ENCODE measurements at places on chromosomes 4 and X.

GRCh38 chr4:136967069-136967468 lies 565.2 kb downstream of the PCDH18 start:
- no peak for DNase-seq

DNA sequence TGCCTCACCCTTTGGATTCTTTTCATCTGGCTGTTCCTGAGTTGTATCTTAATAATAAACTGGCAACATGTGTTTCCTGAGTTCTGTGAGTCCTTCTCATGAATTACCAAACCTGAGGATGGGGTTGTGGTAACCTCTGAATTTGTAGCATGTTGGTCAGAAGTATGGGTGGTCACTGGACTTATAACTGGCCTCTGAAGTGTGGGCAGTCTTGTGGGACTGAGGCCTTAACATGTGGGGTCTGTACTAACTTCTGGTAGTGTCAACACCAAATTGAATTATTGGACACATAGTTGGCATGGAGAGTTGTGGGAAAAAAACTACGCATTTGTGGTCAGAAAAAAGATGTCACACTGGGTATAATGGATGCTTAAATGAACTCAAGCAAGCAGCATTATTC lies 45.0 kb upstream of the TNIP3 start:
- no peak for DNase-seq

DNA sequence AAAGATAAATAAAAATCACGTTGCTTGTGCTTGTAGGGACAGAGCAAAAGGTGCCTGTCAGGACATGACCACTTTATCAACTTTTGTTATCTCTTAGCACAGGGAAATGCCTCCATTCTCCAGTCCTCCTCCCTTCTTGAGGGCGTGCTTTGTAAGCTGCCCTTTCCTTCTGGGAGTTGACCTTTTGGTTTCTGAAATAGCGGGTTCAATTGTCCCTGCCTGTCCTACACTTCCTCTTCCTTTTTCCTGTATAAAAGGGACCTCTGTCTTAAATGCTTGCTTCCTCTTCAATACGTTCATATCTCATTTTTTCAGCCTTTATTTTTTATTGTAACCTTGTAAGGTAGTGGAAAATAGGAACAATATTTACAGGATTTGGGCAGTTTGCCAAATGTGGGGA lies 153.5 kb downstream of the SH3BGRL start:
- DNase-seq = no peak

DNA sequence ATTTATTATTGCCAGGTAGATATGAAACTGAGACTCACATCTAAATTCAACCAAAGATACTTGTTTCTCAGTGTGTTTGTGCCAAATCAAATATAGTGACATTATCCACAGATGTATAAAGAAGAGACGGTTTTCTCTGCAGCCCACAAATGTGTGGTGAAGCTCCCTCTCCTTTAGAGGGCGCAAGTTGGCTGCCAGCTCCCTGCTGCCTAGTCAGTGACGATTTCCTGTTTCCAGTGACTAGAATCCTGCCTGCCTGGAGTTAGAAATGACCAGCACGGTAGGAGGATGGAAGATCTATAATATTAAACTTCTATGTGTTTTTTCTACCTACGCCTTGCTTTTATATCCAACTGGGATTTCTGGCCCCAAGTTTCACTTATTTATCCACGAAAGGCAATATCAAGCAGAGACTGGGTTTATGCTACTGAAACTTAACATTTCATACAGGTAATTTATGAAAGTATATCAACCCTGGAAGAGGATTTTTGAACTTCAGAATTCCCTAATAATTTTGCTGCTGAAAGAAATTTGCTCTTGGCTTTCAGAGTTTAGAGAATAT lies 1793.7 kb upstream of the TENM3 start:
- peak; percentile 0 for DNase-seq

DNA sequence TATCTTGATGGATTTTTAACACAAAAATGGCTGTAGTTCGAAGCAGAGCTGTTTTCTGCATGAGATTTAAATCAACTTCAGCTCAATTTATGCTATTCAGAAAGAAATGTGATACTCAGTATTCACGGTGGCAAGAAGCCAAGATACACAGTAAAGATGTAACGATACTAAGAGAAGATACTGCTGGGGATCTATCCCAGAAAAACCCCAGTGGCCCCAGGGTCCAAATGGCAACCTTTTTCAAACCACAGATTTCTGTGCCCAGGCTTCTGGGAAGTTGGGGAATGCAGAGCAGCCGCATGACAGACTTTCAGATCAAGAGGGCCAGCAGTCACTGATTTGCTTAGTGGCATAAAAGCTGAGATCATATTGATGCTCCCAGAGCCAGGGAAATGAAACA lies 353.9 kb downstream of the AFF2 start:
- peak; percentile 42 for DNase-seq

DNA sequence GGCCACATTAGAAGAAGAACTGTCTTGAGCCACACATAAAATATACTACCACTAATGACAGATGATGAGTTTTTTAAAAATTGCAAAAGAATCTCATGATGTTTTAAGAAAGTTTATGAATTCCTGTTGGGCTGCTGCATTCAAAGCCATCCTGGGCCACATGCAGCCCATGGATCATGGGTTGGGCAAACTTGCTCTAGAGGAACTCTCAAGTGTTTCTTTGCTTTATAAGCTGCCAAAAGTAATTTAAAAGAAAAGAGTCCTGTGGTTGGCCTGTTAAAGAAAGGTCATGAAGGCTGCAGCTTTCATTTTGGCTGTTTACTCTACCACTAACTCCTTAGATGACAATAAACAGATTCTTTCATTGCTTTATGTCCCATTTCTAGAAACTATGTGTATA lies 218.2 kb downstream of the SCFD2 start:
- DNase-seq = no peak

Measured in choroid plexus epithelial cell (primary cell).